ENCODE measurements at places on chromosomes 4 and X.

GRCh38 chr4:122764821-122765215, 32.3 kb downstream of the BBS12 start:
- peak; percentile 93 for DNase-seq

GRCh38 chr4:153521999-153522801, 56.0 kb downstream of the TMEM131L start:
- no peak for DNase-seq

DNA sequence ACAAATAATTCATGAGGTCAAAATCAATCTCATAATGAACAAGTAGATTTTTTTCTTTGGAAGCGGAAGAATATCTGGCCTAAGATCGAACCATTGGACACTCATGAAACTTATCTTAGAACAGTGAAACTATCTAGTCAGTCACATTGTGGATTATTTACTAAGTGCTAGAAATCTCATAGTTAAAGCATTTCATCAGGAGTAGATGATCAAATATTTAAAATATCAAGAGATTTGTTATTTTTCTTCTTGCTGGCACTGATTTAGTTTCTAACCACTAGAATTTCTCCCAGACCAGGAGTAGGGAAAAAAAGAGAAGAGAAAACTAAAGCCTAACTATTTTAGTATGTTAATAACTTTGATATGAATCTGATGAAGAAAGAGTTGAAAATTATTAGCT, 105.5 kb downstream of the SHROOM3 start:
- no peak for DNase-seq

GRCh38 chr4:158814207-158814606, 45.4 kb downstream of the FNIP2 start:
- DNase-seq: no peak

DNA sequence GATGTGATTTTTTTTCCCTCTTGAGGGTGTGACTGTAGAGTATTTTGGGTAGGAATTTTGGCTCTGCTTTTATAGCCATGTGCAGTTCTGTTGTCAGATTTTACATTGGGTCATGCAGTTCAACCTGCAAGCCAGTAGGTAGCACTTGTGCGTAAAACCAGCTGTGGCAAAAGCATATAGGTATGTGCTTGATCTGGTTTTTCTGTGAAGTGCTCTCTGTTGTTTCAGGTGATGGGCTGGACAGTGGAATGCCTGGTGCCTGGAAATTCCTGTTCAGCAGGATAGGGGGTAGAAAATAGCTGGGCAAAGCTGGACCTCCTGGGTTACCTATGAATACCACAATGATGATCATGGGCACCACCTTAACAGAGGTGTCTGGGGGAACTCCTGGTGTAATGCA, 584.2 kb upstream of the PCDH10 start:
- DNase-seq: no peak

DNA sequence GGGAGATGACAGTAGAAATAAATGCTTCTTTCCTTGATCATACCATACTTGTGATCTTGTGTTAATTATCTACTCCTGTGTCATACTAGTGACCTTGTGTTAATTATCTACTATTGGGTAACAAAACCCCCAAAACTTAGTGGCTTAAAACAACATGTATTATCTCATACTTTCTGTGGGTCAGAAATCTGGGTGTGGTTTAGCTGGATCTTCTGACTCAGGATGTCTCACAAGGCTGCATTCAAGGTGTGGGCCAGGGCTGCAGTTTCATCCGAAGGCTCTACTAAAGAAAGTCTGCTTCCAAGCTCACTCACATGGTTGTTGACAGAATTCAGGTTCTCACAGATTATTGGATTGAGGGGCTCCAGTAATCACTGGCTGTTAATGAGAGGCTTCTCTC, 70.3 kb upstream of the NDP start:
- peak; percentile 20 for DNase-seq

GRCh38 chr4:147381749-147382148, 99.1 kb upstream of the EDNRA start:
- DNase-seq: peak; percentile 11

Measured in ELR (cell line).